ENCODE measurements at places on chromosomes 5 and 9. TPM values are rescaled to one million over a fixed set of nuclear protein-coding genes. Genes with fewer than 3 reads are reported as not detected.

LCN15 gene
- 0.22 TPM for total RNA-seq

MSX2 gene
- total RNA-seq: not detected

PFN3 gene
- total RNA-seq: not detected

SHC3 gene
- total RNA-seq: 0.22 TPM

CD72 gene
- total RNA-seq: under 0.01 TPM

OTP gene
- not detected for total RNA-seq

CAVIN4 gene
- total RNA-seq: 2.0 TPM

APBA1 gene
- 6.2 TPM for total RNA-seq

SLC27A6 gene
- under 0.01 TPM for total RNA-seq

FOXD4 gene
- total RNA-seq: 0.20 TPM

CORO2A gene
- total RNA-seq: 0.22 TPM

RAD17 gene
- total RNA-seq: 14.5 TPM

TAS2R1 gene
- total RNA-seq: not detected

RPP25L gene
- total RNA-seq: 14.8 TPM
